Esophagus squamous epithelium (tissue), 5 donors: ENCODE measurements at places on chromosomes 2 and 18. TPM values are rescaled to one million over a fixed set of nuclear protein-coding genes. Genes with fewer than 3 reads are reported as not detected.

- DNase-seq, result no peak
These were observed 118.4 kb upstream of the PPP1CB start for GRCh38 chr2:28633204-28633603.

GRCh38 chr18:6976935-6977334, 140.7 kb downstream of the LAMA1 start:
- DNase-seq, result no peak

GRCh38 chr2:9665898-9666297, 35.1 kb upstream of the YWHAQ start:
- DNase-seq, result no peak

DNA sequence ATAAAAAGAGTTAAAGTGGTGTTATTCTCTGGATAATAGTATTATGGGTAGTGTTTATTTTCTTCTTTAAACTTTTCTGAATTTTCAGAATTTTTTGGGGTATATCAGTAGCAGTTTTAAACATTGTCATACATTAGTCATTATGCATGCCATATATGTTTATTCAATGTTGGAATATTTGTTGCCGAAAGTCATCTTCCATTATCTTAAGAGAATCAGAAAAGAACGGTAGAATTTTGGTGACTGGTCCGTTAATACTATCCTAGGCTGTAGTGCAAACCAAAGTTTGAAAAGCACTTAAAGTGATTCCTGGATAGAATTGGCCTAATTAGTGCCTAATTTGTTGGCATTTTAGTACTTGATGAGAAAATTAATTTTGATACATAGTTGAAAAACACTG, 244.1 kb downstream of the PHLPP1 start:
- DNase-seq, result no peak

GRCh38 chr2:30756051-30756719, 51.1 kb downstream of the CAPN13 start:
- DNase-seq, result no peak

DNA sequence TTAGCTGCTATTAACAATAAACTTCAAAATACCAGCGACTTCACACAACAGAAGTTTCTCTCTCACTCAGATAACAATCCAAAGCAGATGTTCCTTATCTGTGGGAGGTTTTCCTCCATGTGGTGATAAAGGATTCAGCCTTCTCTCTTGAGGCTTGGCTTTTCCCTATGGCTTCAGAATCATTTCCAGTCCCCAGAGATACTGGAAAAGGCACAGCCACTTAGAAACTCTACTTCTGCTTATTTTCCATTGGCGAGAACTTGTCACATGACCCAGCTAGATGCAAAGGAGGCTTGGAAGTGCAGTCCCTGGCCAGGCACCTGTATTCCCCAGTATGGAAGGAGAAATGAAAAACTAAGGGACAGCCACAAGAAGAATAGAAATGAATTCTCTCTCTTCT, 344.8 kb downstream of the MTX2 start:
- DNase-seq, result no peak

DNA sequence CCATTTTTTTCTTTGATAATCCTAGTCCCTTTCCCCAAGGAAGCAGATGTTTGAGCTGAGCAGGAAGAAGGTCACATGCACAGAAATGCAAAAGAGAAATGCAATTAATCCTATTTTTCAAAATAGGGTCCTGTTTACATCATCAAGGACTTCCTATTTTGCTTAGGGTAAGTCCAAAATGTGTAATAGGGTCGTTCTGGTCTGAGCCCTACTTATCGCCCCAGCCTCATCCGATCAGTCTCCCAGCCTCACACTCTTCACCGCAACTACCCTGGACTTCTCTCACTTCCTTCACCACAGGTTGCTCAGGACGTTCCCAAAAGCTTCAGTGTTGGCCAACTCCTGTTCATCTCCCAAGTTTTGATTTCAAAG, 32.8 kb downstream of the FOSL2 start:
- DNase-seq, result no peak

- DNase-seq, result no peak
These were observed 799 bp upstream of the KIF1A start for GRCh38 chr2:240820607-240821428.

DNA sequence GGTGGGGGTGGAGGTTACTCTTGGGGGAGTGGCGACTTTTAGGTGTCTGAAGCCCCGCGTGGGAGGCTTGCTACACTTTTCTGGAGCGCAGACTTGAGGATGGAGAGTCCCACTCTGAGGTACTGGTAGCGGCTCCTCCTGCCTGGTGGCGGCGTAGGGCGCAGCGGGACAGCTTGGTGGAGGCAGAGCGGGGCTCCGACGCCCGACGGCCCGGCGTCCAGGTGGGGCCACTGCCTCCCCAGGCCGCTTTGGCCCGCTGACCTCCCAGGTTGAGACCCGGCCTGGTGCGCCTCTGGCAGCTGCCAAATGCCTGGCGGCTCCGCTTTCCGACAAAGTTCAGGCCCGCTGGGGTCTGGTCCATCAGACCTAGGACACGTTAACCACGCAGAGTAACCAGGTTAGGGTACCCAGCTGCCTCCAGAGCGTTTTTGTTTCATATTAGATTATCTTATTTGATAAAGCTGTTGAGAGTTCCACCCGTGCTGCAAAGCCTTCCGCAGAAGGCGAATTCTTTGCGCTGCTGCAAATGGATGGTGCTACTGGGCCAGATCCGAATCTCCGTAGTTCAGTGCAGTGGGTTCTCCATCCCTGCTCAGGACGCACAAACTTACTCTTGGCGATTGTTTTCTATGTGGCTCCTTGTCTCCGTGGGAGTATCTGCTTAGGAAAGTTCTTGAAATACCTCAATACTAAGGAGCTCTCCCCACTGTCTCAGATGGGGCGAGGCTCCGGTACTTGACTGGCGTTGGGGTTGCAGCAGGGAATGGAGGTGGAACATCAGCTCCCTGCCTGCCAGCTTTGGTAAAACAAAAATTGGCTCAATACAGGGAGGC, 405.9 kb downstream of the XIRP2 start:
- DNase-seq, result no peak

GPBAR1 gene
- 0.26 TPM for total RNA-seq
